ENCODE measurements at places on chromosomes 4 and X.

GRCh38 chr4:77652237-77652897 is 46.7 kb downstream of the CXCL13 start:
- DNase-seq = no peak

DNA sequence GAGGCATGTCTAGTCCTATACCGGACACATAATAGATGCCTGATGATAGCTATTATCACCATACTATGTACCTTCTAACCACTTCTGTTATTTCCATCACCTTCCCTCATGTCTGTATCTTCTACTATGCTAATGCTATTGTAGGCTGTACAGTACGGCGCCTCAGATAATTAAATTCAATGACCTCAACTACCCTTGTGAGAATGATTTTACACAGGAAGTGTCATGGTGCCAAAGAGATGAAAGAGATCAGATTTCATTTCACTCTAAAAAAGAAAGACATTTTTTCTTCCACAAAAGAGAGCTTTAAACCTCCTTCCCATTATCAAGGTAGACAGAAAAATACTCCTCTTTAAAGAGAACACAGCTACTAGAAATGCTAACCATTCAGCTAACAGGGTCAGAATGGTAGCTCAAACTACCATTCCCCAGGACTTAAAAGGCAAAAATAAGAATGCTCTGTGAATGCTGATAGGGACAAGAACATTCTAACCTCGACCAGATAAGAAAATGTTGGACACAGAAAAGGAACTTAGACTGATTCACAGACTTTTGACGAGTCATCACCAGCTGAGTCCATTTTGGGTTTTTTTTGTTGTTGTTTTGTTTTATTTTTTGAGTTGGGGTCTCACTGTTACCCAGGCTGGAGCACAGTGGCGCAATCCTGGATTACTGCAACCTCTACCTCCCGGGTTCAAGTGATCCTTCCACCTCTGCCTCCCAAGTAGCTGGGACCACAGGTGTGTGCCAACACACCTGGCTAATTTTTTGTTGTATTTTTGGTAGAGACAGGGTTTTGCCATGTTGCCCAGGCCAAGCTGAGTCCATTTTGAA is 99.2 kb upstream of the RAPGEF2 start:
- no peak for DNase-seq

GRCh38 chrX:100819534-100819836 is 706 bp upstream of the CSTF2 start:
- DNase-seq = no peak

DNA sequence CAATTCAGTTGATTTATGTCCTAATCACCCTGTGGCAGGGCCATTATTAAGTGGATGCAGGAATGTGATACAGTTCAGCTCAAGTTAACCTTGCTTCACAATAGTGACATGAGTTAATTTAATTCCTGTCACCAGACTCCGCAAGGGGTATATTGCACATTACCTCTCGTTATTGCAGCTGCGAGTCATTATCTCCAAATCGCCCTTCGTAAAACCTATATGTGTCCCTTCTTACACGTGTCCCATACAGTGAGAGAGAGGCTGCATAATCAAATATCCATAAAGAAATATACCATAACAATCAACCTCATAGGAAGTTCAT is 369.9 kb upstream of the ANXA10 start:
- DNase-seq = no peak

DNA sequence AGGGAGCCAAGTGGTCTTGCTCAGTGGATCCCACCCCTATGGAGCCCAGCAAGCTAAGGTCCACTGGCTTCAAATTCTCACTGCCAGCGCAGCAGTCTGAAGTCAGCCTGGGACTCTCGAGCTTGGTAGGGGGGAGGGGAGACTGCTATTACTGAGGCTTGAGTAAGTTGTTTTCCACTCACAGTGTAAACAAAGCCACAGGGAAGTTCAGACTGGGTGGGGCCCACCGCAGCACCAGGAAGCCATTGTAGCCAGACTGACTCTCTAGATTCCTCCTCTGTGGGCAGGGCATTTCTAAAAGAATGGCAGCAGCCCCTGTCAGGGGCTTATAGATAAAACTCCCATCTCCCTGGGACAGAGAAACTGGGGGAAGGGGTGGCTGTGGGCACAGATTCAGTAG is 721.0 kb upstream of the NDST4 start:
- DNase-seq = no peak

DNA sequence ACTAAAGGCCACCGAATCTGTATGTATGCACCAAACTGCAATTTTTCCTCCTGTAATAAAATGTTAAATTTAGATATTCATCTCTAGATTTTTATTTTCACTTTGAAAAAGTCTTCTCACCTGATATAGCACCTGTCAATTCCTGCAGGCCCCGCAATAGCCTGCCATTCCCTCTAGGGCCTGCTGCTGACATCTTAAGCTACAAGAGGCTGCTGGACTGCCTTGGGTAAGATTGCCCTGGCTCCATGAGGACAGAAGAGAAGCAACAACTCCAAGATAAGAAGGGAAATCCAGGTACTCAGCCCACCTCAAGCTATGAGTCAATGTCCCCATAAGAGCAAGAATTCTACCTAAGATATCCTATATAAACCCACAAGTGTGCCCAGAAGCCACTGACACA is 230.2 kb upstream of the AGTR2 start:
- no peak for DNase-seq

Data from activated naive CD4-positive, alpha-beta T cell (primary cell).